ENCODE measurements at places on chromosomes 11 and 22. TPM values are rescaled to one million over a fixed set of nuclear protein-coding genes. Genes with fewer than 3 reads are reported as not detected.

- DNase-seq = no peak
Observed at GRCh38 chr11:65108469-65109123, 3.1 kb upstream of the TM7SF2 start.

DNA sequence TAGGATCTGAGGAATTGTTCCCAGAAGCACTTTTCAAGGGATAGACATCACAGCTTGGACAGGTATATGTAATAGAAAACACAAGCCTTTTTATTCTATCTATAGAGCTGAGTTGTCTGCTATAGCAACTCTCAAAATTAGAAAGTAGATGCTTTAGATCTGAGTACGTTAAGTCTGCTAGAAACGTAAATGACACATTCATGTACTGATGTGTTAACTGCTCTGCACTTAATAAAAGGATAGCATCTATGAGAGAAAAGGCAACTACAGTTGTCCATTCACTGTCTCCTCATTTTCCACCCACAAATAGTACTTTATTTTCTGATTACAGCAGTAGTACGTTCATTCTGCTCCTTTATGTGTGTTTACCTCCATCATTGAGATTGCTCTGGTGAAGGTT, 6.0 kb upstream of the STT3A start:
- no peak for DNase-seq

- no peak for DNase-seq
Observed at GRCh38 chr11:88418508-88418907, 81.0 kb upstream of the CTSC start.

DNA sequence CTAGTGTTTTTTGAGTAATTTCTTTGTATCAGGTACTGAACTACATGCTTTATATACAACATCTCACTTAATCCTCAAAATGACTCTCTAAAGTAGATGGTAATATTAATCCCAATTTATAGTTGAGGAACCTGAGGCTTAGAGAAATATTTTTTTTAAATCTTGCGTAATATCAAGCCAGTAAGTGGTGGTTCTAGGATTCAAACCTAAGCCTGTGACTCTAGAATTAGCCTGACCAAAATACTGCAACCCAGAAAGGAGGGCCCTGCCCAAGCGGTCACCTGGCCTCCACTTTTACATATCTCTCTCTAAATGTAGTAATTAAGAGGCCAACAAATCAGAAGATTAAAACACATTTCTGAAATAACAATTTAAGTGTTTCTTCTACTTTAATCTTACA, 28.6 kb downstream of the SLC36A4 start:
- no peak for DNase-seq

- DNase-seq = no peak
Observed at GRCh38 chr22:44661659-44662569, 40.1 kb upstream of the PRR5 start.

KRTAP5-7 gene
- polyA plus RNA-seq = 0.32 TPM

C11orf21 gene
- 1.1 TPM for polyA plus RNA-seq

PLAAT5 gene
- polyA plus RNA-seq = 0.73 TPM

Data from renal cortex interstitium (tissue), 15 donors.